ENCODE measurements at places on chromosomes 5 and 9. TPM values are rescaled to one million over a fixed set of nuclear protein-coding genes. Genes with fewer than 3 reads are reported as not detected.
A peak's percentile ranks its signal among the peaks of the same experiment; 100 is the strongest.

GRCh38 chr9:31032206-31032605, 1352.2 kb upstream of the ACO1 start:
- no peak for DNase-seq

GRCh38 chr9:112535301-112535700, 48.7 kb downstream of the KIAA1958 start:
- peak; percentile 47 for DNase-seq

GRCh38 chr5:169336242-169336641, 35.3 kb upstream of the SLIT3 start:
- peak; percentile 13 for DNase-seq

DNA sequence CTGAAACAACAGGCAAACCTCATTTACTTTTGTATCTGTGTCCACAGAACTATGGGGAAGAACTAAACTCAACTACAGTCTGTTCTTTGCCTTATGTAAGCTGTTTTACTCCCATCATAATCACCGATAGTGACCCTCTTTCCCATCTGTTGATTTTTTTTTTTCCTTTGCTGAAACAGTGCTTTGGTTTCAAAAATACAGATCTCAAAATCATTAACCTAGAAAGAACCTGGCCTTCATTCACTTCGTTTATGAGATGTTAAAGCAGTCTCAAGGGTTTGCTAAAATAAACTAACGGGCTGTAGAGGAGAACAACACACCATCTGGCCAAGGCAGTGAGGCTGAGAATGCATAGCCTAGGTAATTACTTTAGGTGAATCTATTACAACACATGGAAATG, 706.6 kb upstream of the ZNF608 start:
- DNase-seq: peak; percentile 39

DNA sequence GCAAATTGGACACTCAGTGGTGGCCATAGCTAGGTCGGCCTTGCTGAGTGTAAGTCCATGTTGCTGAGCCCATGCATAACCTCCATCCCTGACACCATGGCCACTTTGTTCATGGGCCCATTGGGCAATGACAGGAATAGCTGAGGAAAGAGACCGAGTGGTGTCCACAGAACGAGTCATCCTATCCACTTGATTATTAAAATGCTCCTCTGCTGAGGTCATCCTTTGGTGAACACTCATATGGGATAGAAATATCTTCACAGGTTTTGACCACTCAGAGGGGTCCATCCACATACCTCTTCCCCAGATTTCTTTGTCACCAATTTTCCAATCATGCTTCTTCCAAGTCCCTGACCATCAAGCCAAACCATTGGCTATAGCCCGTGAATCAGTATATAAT, 63.6 kb downstream of the PPIC start:
- no peak for DNase-seq

GRCh38 chr5:9394221-9394620, 151.7 kb downstream of the SEMA5A start:
- DNase-seq: no peak

GRCh38 chr5:91598216-91598615, 215.1 kb upstream of the ARRDC3 start:
- peak; percentile 3 for DNase-seq

GRCh38 chr5:78586251-78586650, 62.3 kb downstream of the LHFPL2 start:
- no peak for DNase-seq

DNA sequence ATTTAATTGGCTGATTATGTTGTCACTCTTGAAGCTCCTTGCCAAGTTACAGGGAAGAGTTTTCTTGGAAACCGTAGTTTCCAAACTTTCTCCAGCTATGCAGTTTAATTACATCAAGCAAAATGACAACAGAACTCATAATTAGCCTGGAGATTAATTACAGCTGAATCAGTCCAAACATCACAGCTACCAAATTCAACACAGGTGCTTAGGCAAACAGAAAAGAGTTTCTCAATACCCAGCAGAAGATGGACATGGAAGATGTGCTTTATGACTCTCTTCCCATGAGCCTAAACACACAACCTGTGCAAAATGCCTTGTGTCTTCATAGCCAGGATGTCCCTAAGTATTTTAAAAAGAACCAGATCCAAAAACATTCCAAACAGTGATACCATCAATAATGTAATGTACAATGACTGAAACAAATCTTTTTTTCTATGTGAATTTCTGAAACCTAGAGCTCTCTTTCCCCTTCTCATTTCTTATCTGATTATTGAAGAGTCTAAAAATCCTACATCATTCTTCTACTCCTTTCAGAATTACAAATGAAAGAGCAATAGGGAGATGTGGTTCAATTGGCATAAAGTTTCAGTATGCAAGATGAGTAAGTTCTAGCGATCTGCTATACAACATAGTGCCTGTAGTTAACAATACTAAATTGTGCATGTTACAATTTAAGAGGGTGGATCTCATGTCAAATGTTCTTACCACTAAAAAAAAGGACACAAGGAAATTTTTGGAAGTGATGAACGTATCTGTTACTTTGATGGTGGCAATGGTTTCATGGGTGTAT, 124.3 kb downstream of the RASEF start:
- peak; percentile 22 for DNase-seq

GRCh38 chr9:35711501-35712428, 20.2 kb downstream of the TLN1 start:
- DNase-seq: no peak

DNA sequence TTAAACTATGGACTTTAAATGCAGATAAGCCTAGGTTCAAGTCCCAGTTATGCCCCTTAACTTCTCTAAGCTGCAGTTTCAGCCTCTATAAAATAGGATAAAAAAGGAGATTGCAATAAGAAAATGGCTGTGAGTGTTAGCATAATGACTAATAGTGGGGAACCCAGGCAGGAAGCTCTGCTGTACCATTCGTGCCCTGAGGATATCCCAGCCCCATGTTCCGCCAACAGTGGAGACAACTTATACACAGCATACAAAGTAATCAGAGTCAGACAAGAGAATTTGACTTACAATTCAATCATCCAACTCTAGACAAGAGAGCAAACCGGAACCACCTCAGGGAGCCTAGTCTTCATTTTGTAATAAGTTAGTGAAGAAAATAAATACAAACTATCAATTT, 141.5 kb upstream of the FSTL4 start:
- DNase-seq: no peak

DNA sequence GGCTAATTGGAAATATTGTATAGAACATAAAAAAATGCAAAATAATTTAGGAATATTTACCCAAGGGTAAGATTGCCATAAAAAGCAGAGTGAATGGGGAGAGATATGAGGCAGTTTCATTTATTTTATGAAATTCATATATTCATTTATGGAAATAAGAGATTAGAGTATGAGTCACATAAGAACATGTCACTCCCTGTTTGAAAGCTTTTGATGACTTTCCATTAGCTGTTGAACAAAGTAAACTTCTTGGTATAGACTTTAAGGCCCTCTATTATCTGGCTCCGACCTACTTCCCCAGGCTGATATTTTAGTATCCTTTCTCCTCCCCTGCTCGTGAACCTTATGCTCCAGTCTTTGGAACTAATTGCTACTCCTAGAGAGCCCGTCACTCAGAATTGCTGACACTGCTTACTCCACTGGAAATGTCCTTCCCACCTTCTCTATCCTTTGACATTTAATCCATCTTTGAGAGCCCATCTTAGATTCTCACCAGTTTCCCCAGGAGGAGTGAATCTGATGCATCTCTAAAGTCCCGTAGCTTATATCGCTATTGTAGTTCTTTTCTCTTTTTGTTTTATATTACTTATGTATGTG, 8.9 kb upstream of the ACTBL2 start:
- DNase-seq: no peak

DNA sequence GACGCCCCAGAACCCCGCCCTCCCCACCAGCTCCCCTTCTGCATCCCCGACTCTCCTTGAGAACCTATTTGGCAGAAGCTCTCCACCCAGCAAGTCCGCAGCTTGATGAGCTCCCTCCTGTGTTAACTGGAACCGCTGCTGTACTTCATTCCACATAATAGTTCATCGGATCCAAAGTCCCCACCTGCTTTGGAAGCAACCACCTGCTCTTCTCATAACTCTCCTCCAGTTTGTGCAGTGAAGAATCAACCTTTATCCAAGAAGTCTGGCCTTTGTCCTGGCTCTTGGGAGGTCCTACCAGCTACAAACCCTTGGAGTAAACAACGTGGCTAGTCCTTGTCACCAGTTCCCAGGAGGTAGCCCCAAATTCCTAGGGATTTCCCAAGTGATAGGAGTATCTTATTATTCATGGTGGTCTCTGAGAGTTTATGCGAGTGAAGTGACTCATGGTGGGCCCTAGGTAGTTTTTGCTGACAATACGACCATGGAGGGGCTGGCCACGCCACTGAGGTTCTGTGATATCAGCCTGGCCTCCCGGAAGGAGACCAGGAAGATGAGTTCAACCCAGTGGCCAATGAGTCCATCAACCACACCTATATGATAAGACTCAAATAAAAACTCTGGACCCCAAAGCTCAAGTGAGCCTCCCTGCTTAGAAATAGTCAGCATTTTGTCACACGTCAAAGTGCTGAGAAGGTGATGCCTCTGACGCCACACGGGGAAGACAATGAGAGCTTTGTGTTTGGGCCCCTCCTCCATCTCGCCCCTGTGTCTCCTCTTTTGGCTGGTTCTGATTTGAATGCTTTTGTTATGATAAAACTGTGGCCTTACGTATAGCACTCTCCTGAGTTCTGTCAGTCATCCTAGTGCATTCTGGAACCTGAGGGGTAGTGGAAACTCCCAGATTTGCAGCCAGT, 3.6 kb upstream of the IL4 start:
- no peak for DNase-seq

GRCh38 chr9:134225816-134226215, 61.5 kb upstream of the RNU6ATAC start:
- no peak for DNase-seq

GRCh38 chr5:91272858-91273257, 110.3 kb downstream of the ARRDC3 start:
- DNase-seq: no peak

- DNase-seq: no peak
Measured at GRCh38 chr5:21826884-21827283, 1026.3 kb downstream of the CDH12 start.

DNA sequence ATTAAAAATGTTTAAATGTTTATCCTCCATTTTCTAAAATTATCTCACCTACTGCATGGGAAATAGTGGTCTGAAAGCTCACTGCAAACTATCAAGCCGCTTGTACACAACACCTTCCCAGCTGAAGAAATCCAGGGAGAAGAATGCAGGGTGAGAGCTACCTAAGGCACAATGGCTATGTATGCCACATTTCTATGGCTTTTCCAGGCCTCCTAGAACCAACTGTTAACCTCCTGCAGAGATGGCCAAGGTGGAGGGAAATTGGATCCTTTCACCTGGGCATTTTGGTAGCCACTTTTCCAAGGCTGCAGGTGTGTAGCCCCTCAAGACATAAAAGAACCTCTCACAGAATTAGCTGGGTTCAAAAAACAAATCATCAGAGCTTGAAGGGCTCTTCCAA, 286.4 kb downstream of the EBF1 start:
- DNase-seq: no peak

DNA sequence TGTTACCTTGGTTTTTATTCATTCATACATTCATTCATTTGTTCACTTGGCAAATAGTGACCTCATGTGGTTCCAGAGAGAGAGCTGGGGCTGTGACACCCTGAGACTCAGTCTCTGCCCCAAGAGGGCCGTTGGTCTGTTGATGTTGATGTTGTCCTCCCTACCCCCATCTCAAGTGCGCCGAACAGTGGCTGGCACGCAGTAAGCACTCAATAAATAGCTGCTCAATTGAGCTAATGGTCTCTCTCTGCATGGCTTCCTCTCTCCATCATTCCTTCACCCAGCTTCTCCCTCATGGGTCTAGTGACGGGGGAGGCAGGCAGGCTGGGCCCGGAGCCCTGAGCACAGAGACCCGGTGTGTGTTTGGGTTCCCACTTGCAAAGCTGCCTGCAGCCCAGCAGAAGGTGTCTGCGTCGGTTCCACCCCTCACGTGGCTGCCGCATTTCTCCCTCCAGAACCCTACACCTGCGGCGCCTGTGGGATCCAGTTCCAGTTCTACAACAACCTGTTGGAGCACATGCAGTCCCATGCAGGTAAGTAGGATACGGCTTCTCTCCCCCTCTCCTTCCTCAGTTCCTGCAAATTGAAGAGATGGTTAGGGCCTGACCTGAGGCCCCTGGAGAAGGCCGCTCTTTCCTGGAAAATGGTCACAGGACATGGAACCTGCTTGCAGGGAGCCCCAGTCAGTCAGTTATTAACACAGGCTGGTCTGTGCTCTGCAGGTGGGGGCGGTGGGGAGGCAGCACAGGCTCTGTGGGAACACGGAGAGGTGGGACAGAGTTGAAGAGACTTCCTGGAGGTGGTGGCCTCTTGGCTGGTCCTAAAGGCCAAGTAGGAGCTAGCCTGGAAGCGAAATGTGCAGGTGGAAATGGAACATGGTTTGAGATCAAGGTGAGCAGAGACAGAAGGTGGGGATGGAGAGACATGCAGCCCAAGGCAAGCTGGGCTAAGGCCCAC, 42.0 kb downstream of the AMBP start:
- no peak for DNase-seq

GRCh38 chr9:107466826-107467225, 22.7 kb downstream of the KLF4 start:
- no peak for DNase-seq

DNA sequence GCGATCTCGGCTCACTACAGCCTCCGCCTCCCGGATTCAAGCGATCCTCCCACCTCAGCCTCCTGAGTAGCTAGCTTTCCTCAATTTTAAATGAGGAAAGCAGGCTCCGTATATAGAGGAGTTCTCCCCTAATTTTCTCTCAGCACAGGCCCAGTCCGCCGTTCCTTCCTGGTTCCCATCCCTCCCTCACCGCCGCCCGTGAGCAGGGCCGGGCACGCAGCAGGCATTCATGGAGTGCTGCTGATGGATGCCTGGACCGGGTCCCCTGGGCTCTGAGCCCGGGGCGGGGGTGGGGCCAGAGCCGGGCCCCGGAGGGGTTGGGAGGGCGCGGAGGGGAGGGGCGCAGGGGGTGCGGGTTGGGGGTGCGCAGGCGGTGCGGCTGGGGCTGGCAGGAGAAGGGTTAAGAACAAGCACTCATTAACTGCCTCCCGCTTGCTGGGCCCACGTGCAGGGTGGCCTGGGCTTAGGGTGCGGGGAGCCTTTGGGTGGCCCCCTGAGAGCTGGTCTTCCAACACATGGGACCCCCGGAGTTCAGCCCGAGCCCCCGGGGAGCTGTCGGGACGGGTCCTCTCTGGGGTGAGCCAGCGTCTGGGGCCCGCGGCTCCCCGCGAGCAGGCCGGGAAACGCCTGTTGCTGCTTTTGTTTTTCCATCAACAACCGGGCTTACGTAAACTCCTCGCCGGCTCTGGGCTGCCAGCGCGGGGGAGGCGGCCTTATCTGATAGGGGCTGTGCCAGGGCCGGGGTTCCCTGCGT, 33.7 kb downstream of the LHX2 start:
- peak; percentile 22 for DNase-seq

- DNase-seq: no peak
Measured at GRCh38 chr9:101737165-101737704, 1.2 kb downstream of the GRIN3A start.

DNA sequence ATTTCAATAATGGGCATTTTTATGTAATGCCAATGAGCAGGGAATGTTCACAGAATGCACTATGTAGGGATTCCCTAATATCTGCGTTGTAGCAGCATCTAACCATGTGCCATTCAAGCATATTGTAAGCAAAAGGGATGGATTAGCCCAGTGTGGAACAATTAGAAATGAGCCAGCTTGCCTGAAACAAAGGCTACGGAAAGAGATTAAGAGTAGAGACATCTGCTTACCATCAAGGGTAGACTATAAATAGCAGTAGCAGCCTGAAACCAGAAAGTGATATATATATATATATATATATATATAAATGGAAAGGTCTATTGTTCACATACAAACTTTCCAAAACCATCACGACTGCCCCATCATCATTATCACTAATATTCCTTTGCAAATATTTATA, 31.9 kb upstream of the CEP120 start:
- DNase-seq: peak; percentile 37

Gene DBH
- total RNA-seq: 0.10 TPM

Gene TLX3
- not detected for total RNA-seq

Gene CCDC183
- not detected for total RNA-seq

Gene ORM1
- total RNA-seq: not detected

Gene PSAT1
- 17.4 TPM for total RNA-seq
